ENCODE measurements at places on chromosomes 7 and 10. TPM values are rescaled to one million over a fixed set of nuclear protein-coding genes. Genes with fewer than 3 reads are reported as not detected.

SLC16A9 gene
- not detected for total RNA-seq

NKX1-2 gene
- not detected for total RNA-seq

ZNF485 gene
- total RNA-seq, result 1.2 TPM

CNPY1 gene
- not detected for total RNA-seq

NT5C3A gene
- total RNA-seq, result 22.0 TPM

- H3K4me3 ChIP-seq, result no peak overlapping the region
- peaks cover 14% of the 10 kb centered on the region for H3K4me1 ChIP-seq
- no peaks in the 10 kb centered on the region for H3K36me3 ChIP-seq
- no peak overlapping the region for H3K27ac ChIP-seq
- DNase-seq, result peak; percentile 71
- no peaks in the 10 kb centered on the region for H3K27me3 ChIP-seq
Observed at GRCh38 chr7:8177109-8177933, 84.6 kb downstream of the ICA1 start.

DNA sequence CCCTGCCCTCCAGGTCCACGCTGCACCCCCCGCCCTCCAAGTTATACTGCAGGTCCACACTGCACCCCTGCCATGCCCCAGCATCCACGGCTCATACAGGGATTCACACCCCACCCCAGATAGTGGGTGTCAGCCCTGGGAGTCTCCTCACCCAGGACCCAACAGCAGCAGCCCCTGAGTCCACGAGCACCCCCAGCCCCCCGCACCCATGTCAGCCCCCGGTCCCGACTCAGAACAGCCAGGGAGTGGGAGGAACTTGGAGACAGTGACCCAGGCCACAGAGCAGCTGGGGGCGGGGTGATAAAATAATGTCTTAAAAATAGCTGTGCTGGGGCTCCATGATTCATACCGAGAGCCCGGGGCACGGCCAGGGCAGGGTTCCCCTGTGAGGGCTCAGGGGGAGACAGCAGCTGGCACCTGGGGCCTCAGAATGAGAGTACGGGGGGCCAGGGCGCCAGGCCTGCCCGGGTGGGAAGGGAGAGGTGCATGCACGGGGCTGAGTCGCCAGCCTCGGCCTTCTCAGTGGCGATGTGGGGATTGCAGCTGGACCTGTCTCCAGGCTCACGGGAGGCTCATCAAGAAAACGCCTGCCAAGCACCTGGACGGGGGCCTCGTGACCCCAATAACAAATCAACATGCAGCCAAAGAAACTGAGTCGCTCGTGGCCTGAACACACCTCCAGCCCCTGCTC, 29.8 kb downstream of the ADAP1 start:
- no peak overlapping the region for H3K4me3 ChIP-seq
- no peak for DNase-seq
- no peak overlapping the region for H3K27ac ChIP-seq
- no peaks in the 10 kb centered on the region for H3K36me3 ChIP-seq
- no peaks in the 10 kb centered on the region for H3K27me3 ChIP-seq

- no peak overlapping the region for H3K4me3 ChIP-seq
- no peaks in the 10 kb centered on the region for H3K36me3 ChIP-seq
- peaks cover 4% of the 10 kb centered on the region for H3K27me3 ChIP-seq
- H3K4me1 ChIP-seq, result peaks cover 2% of the 10 kb centered on the region
- DNase-seq, result no peak
Observed at GRCh38 chr10:73645251-73645650, 4.0 kb upstream of the MYOZ1 start.

- DNase-seq, result peak; percentile 99
- no peaks in the 10 kb centered on the region for H3K36me3 ChIP-seq
- H3K27me3 ChIP-seq, result no peaks in the 10 kb centered on the region
- H3K4me1 ChIP-seq, result peaks cover 55% of the 10 kb centered on the region
- no peak overlapping the region for H3K4me3 ChIP-seq
Observed at GRCh38 chr10:110398419-110399105, 93.8 kb upstream of the SMNDC1 start.

DNA sequence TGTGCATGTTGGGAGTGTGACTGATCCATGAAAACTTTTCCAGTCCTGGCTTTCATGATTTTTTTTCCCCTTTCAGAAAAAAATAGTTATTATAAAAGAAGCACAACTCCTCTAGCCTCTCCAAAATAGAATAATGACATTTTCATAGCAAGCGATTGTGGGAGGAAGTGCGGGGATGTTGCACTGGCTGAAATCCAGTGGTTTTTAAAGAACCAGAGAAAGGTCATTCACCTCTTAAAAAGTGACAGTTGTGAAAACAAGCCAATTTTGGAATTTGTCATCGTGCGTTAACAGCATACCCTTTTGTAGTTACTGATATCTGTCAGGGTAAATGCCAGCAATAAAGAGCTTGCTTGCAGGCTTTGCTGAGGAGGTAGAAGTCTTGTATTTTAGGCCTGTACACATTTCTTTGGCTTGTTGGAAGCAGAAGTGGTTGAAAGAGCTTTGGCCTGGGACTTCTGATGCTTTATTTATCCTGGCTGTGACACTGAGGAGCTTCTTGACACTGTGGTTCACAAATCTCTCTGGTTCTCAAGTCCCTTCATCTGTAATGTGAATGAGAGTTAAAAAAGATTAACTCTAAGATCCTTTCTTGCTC, 545.9 kb downstream of the REEP3 start:
- no peaks in the 10 kb centered on the region for H3K4me1 ChIP-seq
- DNase-seq, result no peak
- no peaks in the 10 kb centered on the region for H3K27me3 ChIP-seq

AKR1C3 gene
- 4.8 TPM for total RNA-seq

TMEM225B gene
- not detected for total RNA-seq

- no peaks in the 10 kb centered on the region for H3K4me1 ChIP-seq
- H3K27ac ChIP-seq, result no peak overlapping the region
- no peaks in the 10 kb centered on the region for H3K36me3 ChIP-seq
Observed at GRCh38 chr7:30276203-30276900, 8.0 kb upstream of the ZNRF2 start.

- H3K27ac ChIP-seq, result no peak overlapping the region
- H3K36me3 ChIP-seq, result no peaks in the 10 kb centered on the region
- H3K4me3 ChIP-seq, result no peak overlapping the region
- H3K4me1 ChIP-seq, result no peaks in the 10 kb centered on the region
Observed at GRCh38 chr10:99339077-99339476, 9.9 kb downstream of the CNNM1 start.

- H3K4me1 ChIP-seq, result peaks cover 26% of the 10 kb centered on the region
- no peak overlapping the region for H3K27ac ChIP-seq
- H3K4me3 ChIP-seq, result no peak overlapping the region
- H3K27me3 ChIP-seq, result no peaks in the 10 kb centered on the region
- no peak for DNase-seq
Observed at GRCh38 chr10:6198171-6198570, 4.6 kb upstream of the PFKFB3 start.

DNA sequence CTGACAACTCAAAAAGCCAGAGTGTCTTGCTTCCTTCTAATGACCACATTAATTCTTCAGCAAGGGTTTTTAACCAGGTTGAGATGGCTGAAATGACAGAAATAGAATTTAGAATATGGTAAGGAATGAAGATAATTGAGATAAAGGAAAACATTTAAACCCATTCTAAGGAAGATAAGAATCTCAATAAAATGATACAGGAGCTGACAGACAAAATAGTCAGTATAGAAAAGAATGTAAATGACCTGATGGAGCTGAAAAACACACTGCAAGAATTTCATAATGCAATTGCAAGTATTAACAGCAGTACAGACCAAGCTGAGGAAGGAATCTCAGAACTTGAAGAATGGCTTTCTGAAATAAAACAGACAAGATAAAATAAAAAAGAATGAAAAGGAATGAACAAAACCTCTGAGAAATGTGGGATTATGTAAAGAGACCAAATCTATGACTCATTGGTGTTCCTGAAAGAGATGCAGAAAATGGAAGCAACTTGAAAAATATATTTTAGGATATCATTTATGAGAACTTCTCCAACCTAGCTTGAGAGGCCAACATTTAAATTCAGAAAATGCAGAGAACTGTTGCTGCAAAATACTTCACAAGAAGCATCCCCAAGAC, 87.1 kb downstream of the SAMD9 start:
- H3K4me1 ChIP-seq, result no peaks in the 10 kb centered on the region
- H3K27ac ChIP-seq, result no peak overlapping the region
- H3K36me3 ChIP-seq, result no peaks in the 10 kb centered on the region
- no peak for DNase-seq

DNA sequence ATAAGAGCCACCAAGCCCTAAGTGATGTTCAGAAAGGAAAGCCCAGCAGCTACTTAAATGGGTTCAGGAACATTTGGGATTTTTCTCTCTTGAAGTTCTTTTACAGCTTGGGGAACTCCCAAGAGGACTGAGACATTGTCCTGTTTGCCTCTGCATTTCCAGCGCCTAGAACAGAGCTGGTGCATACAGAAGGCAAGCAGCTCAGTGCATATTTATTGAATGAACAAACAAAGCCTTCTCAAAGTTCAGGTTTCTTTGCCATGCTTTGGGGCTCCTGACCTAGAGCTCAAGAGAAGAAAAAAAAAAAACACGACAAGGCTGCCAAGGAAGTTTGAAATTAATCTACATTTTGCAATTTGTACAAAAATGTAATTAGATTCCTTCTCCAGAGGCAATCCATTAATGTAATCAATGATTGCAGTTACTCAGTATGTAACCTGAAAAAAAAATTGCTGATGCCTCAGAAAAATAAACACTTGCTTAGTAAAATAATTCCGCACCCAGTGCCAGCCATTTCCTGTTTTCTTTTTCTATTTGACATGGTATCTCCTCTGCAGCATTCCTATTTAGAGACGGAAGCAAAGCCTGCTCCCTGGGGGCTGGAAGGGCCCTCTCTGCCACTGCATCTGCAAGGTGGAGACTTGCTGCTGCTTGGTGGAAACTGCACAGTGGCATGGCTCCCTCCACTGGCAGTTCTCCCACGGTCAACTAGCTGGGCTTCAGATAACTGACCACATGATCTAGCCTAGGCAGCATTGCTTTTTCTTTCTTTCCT, 157.3 kb downstream of the TMEM178B start:
- DNase-seq, result no peak
- H3K4me1 ChIP-seq, result no peaks in the 10 kb centered on the region
- no peaks in the 10 kb centered on the region for H3K36me3 ChIP-seq

- DNase-seq, result no peak
- no peaks in the 10 kb centered on the region for H3K36me3 ChIP-seq
- H3K4me1 ChIP-seq, result no peaks in the 10 kb centered on the region
- no peak overlapping the region for H3K4me3 ChIP-seq
- H3K27me3 ChIP-seq, result no peaks in the 10 kb centered on the region
Observed at GRCh38 chr10:4186849-4187540, 402.0 kb upstream of the KLF6 start.

- H3K27me3 ChIP-seq, result no peaks in the 10 kb centered on the region
- no peak overlapping the region for H3K4me3 ChIP-seq
- H3K27ac ChIP-seq, result no peak overlapping the region
- H3K36me3 ChIP-seq, result no peaks in the 10 kb centered on the region
Observed at GRCh38 chr7:5303591-5304505, 21.1 kb downstream of the SLC29A4 start.

DNA sequence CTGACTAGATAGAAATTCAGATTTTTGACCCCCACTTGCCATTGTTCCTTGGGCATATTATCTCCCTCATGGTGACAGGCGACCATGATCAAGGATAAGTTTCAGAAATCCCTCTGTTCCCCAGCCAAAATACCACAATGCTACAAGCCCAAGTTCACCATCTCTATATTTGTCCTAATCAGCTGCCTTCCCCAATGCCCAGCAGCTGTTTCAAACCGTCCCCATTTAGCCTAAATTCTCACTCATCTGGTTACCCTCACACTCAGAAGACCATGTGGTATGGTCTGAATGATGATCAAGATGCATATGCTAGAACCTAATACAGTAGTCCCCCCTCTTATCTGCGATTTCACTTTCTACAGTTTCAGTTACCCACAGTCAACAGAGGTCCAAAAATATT, 956 bp upstream of the GJC3 start:
- DNase-seq, result no peak
- H3K36me3 ChIP-seq, result no peaks in the 10 kb centered on the region
- no peak overlapping the region for H3K27ac ChIP-seq
- peaks cover 13% of the 10 kb centered on the region for H3K4me1 ChIP-seq
- H3K4me3 ChIP-seq, result no peak overlapping the region

UNCX gene
- not detected for total RNA-seq

LOXL4 gene
- total RNA-seq, result 1.4 TPM

DNA sequence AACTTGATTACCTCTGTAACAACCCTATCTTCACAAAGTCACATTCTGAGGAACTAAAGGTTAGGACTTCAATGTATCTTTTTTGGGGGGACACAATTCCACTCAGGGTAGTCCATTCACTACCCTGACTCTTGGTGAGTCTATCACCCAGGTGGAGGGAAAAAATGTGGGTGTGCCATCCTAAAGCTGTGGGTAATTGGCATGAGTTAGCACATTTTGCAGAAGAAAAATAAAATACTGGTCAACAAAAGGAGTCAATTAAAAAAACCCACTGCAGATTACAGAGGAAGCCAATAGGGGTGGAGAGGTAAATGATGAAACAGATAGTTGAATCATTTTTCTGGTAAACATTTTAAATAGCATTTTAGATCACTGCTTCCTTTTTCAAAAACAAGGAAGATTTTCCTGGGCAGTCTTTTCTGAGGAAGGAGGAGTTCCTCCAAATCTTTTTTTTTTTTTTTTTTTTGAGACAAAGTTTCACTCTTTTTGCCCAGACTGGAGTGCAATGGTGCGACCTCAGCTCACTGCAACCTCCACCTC, 5.1 kb upstream of the BLVRA start:
- peaks cover 4% of the 10 kb centered on the region for H3K4me1 ChIP-seq
- H3K27ac ChIP-seq, result no peak overlapping the region
- H3K36me3 ChIP-seq, result no peaks in the 10 kb centered on the region
- H3K27me3 ChIP-seq, result peaks cover 6% of the 10 kb centered on the region
- H3K4me3 ChIP-seq, result no peak overlapping the region
- no peak for DNase-seq

DNA sequence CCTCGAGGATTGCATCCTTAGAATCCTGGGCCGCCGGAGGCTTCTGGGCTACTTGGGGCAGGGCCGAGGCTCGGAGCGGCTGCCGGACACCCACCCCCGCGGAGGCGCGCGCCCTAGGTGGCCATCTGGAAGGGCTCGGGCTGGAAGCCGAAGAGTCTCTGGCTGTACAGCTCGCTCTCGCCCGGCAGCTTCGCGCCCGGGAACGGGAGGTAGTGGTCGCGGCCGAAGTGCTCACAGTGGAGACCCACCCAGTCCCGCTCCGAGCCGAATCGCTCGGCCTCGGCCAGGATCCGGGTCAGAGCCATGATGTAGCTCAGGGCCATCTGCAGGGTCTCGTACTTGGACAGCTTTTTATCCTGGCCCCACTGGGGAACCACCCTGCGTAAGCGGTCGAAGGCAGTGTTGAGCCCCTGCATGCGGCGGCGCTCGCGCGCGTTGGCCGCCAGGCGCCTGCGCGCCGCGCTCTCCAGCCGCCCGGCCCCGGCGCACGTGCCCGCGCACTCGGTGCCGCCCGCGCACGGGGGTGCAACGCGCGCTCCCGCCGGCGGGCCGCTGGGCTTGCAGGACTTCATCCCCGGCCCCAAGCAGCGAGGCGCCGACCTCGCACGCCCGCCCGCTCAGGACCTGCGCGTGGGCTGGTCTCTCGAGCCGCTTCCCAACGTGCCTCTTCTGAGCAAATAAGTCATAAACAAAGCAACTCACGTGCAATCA, 652 bp downstream of the ATOH7 start:
- H3K27ac ChIP-seq, result no peak overlapping the region
- H3K27me3 ChIP-seq, result peaks cover 25% of the 10 kb centered on the region
- no peaks in the 10 kb centered on the region for H3K36me3 ChIP-seq
- H3K4me3 ChIP-seq, result peak overlapping the region; percentile 37

PON3 gene
- 3.4 TPM for total RNA-seq

OR2A1 gene
- not detected for total RNA-seq

GRCh38 chr7:155962191-155962967, 150.1 kb upstream of the SHH start:
- H3K27me3 ChIP-seq, result no peaks in the 10 kb centered on the region
- peak; percentile 32 for DNase-seq
- H3K4me1 ChIP-seq, result peaks cover 3% of the 10 kb centered on the region
- peak overlapping the region; percentile 53 for H3K27ac ChIP-seq
- H3K4me3 ChIP-seq, result no peak overlapping the region
